Iris pigment epithelial cell (primary cell): ENCODE measurements at places on chromosomes 11 and 22.

DNA sequence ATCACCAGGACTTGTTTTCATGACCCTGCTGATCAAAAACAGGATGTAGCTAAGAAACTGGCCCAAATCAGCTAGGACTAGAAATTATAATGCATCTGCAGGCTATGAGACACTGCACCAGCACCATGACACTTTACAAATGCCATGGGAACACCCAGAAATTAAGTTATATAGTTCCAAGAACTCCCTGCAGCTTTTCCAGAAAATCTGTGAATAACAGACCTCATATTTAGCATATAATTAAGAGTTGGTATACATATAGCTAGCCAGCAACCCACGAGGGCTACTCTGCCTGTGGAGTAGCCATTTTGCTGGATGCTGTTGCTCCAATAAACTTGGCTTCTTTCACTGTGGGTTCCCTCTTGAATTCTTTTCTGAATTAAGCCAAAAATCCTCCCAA lies 101.0 kb downstream of the PGR start:
- no peak for DNase-seq

- DNase-seq = no peak
These were observed 41.4 kb upstream of the B3GAT1 start for GRCh38 chr11:134453441-134453840.

DNA sequence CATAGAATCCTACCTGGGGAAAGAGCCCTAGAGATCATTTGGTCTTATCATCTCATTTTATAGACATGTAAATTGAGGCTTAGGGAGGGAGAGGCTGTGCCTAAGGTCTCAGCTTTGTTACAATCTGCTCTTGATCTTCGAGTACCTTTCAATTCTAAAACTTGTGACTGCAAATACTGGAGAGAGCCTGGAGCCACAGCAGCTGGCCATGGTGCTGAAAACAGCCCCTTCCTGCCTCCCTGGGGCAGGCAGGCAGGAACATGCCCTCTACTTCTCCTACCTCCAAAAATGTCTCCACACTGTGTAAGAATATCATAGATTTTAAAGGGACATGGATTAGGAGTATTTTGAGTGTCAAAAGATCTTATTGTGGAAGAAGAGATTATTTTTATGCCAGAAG lies 52.2 kb downstream of the C22orf42 start:
- peak; percentile 11 for DNase-seq

GRCh38 chr11:134044514-134045284 lies 24.2 kb upstream of the JAM3 start:
- DNase-seq = no peak

GRCh38 chr11:70948398-70948797 lies 304.0 kb downstream of the SHANK2 start:
- DNase-seq = no peak

GRCh38 chr11:24421766-24422165 lies 75.1 kb upstream of the LUZP2 start:
- peak; percentile 49 for DNase-seq

DNA sequence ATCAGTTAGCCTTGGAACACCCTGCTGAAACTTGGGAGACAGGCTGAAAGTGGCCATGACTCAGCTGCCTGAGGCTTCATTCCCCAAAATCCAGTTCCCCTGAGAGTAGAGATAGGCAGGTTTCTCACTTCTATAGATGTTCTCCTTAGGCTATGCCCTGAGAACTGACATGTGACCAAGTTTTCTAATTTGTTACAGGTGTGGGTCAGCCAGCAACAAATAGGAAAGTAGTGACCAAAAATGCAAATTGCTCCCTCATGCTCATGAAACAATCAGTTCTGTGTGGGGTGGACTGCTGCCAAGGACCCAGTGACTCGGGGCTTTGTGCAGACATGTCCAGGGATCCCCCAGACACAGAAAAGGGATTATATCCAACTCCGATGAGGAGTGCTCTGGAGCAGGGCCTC lies 7.3 kb upstream of the CCDC15 start:
- DNase-seq = no peak

- no peak for DNase-seq
These were observed 17.2 kb upstream of the OR5B21 start for GRCh38 chr11:58525037-58525614.

GRCh38 chr11:71145988-71146824 lies 106.2 kb downstream of the SHANK2 start:
- DNase-seq = no peak

DNA sequence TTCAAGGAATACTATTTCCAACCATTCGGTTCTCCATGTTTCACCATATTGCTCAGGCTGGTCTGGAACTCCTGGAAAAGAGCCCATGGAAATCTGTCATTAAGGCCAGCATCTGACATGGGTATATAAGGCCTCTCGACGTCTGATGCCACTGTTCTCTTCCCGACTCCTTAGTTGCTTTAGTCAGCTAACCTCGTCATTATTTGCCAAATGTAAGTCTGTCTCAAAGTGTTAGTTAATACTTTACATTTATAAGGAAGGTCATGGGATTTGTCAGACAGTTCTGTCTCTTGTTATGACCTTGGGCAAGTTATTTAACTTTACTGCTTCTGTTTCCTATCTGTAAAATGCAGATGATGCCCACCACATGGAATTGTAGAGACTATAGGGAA lies 1.6 kb downstream of the MRPL48 start:
- DNase-seq = no peak

DNA sequence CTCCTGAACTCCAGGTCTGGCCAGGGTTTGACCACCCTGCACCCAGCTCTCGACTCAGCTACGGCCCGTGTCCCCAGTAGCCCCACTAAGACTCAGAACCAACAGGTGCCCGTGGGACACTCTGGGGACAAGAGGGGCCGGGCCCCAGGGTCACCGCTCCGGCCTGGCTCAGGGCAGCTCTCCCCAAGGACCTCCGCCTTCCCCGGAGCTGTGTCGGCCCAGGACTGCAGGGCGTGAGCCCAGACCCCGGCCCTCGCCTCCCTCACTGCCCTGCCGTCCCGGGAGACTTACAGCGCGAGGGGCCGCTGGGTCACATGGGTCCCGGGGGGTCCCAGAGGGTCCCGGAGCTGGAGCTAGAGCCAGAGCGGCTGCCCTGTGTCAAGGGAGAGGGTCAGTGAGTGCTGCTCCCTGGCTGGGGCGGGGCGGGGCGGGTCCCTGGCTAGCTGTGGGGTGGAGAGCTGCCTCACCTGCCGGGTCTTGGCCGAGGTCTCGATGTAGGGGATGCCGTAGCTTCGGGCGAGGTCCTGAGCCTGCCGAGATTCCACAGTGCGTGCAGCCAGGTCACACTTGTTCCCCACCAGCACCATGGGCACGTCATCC lies 2.3 kb downstream of the HRAS start:
- no peak for DNase-seq

DNA sequence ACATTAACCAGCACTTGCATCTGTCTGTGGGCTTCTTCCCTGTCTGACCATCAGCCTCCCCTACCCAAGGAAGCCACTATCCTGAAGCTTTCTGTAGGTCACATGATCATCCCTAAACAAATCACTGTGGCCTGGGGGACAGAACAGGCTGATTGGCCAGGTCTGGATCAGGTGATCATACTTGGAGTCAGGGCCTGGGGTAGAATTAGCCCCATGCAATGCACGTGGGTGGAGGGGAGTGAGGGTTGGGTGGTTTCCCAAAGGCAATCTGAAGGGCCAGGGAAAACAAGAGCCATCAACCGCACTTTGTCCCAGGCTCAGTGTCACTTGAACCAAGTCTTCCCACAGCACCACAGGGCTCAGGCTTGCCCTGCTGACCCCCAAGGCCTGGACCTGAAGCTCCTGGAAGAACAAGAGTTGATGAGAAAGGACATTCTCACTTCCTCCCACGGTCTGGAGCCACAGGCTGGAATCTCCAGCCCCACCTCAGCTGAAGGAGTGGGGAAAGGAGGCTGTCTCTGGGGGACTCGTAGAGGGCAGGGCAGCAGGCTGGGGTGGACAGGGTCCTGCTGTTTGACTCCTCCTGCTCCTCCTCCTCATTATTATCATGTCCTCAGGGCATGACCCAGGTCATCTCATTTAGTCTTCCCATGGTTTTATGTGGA lies 31.5 kb upstream of the TSPAN18 start:
- no peak for DNase-seq

DNA sequence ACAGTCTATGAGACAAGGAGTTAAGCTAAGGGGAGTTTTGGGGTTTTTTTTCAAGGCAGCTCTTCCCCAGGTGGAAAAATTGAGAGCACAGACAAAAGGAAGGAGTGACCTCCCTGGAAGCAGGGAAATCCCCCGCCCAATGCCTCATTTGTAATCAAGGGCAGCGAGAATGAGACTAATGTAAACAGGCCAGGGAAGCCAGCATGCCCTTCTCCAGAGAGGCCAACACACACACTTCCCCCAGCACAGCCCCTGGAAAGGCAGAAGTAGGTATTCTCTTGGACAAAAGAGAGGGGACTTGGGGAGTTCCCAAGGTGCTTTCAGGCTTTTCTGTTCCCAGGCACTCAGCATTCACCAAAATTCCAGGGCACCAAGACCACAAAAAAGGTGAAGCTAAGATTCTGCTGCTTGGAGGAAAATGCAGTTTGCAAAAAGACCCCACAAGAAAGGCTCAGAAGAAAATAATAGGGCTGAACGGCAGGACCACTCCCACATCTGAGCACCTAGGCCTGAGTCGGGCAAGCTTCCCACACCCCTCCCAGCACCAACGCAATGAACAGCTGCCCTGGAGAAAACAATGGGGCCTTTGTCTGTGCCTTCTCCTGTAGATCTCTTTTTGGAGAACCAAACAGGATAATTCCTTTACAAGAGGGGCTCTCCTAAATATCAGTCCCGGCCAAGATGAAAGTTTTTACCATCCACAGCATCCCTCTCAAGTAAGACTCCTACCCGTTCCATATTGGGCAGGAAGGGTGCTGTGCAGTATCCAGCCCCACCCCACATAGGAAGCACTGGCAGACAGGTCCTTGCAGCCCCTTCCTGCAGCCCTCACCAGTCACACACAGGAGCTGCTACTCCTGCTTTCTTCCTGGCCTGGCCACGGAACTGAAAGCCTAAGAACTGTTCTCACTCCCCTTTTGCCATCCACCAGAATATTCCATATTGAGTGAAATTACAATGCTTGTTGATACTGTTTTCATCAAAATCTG lies 70.7 kb upstream of the AKIP1 start:
- DNase-seq = peak; percentile 79

GRCh38 chr11:132718711-132719671 lies 813.3 kb downstream of the OPCML start:
- no peak for DNase-seq
